ENCODE measurements at places on chromosomes 7 and 10.

GRCh38 chr7:100568896-100569844 lies 4.5 kb downstream of the SAP25 start:
- no peak for DNase-seq

DNA sequence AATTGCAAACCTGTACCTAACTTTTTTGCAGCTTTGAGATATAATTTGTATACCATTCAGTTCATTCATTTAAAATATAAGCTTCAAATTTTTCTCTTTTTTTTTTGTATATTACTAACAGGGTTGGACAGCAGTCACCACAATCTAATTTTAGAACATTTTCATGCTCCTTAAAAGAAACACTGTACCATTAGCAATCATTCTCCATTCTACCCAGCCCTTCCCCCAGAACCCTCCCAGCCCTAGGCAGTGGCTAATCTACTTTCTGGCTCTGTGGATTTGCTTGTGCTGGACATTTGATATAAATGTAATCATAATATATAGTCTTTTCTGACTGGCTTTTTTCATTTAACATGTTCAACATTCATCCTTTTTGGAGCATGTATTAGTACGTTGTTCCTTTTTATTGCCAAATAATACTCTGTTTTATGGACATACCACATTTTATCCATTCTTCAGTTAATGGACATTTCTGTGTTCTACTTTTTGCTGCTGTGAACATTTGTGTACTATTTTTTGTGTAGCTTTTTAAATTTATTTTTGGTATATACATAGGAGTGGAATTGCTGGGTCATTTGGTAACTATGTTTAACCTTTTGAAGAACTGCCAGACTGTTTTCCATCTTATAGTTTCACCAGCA lies 40.9 kb upstream of the ST7 start:
- DNase-seq: no peak

- no peak for DNase-seq
Measured at GRCh38 chr10:98420786-98421185, 5.8 kb upstream of the PYROXD2 start.

DNA sequence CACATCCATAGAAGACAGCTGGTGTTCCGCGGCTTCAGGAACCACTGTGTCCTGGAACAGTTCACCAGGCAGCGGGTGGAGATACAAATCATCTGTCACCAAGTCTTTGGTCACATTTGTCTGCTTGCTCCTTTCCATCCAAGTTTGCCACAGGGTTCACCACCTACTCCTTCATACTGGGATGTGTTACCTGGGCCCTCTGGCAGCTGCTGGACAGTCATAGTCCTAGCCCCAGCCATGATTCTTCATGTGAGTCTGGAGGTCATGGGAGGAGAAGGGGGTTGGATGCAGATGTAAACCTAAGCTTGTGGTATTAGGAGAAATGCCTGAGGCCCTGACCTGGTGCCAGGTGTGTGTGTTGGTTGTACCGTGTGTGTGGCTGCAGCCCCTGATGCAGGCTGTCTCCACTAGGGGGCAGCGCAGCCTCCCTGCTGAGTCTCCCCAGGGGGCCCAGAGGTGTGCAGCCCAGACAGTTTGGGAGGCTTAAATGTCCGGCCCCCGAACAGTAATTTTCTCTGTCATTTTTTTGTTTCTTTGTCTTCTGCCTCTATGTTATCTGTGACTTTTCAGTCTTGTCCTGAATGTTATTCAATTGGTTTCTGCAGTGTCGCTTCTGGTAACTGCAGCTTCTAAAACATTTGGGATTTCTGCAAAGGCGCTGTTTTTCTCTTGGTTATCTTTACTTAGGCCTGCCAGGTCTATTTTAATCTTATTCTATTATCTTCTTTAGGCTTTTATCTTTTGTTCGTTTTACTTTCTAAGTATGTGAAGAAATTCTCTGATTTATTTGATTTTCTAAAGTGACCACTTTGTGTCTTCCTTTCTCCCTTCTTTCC lies 14.8 kb downstream of the NPS start:
- DNase-seq: no peak

DNA sequence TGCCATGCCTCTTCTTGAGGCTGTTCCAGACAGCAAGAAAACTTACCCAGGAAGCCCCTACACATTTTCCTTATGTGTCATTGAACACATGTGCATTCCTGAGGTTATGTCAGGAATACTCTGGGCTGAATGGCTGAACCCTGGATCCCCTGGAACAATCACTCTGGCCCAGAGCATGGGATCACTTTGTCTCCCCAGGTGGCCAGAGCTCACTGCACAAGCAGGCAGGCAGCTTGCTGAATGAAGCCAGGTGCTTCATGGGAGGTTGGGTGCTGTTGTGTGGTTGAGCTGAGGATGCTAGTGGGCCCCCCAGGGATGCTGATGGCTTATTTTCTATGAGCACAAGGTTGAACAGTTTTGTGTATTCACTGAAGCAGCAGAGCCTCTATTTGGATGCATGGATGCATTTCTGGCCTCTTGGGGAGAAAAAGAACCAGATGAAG lies 54.7 kb upstream of the NPTX2 start:
- peak; percentile 37 for DNase-seq

DNA sequence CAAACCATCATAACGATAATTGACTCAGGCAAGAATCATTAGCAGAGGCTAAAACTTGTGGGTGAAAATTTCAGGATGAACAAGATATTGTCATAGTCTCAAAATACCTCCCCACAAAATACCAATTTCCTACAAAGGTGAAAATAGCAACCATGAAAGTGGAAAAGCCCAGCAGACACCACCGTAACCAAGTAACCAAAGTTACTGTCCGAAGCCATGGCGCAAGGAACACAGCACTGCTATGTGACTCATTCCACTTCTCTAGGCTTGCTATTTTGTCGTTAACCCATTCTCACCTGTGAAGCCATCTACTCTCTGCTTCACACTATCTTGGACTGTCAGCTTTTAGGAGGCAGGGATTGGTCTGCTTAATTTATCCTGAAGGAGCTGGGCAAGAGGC lies 113.8 kb upstream of the CACUL1 start:
- no peak for DNase-seq

DNA sequence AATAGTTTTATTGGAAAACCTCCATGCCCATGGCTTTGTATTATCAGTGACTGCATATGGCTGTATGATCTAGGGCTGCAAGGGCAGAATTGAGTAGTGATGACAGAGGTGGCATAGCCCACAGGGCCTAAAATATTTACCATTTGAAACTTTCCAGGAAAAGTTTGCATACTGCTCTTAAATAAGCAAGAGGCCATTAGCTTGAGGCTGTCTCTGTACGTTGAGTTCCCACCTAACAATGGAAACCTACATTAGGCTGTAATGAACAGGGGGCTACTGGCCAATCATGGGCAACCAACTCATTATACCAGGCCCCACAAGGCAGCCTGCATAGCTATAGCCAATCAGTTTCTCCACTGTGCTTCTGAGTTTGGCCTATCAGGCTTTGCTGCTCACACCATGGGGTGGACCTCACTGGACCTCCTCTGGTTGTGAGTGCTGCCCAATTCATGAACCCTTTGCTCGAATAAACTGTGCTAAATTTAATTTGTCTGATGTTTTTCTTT lies 673 bp upstream of the ST8SIA6 start:
- DNase-seq: no peak

- DNase-seq: no peak
Measured at GRCh38 chr7:132683896-132684690, 107.8 kb upstream of the PLXNA4 start.

- no peak for DNase-seq
Measured at GRCh38 chr7:103859709-103860108, 129.7 kb downstream of the RELN start.
